GM20000 (cell line): ENCODE measurements at places on chromosomes 7 and 10.

- no peak for DNase-seq
Observed at GRCh38 chr10:97673736-97674525, 13.1 kb downstream of the AVPI1 start.

- DNase-seq: no peak
Observed at GRCh38 chr10:29559996-29560395, 74.8 kb downstream of the SVIL start.

DNA sequence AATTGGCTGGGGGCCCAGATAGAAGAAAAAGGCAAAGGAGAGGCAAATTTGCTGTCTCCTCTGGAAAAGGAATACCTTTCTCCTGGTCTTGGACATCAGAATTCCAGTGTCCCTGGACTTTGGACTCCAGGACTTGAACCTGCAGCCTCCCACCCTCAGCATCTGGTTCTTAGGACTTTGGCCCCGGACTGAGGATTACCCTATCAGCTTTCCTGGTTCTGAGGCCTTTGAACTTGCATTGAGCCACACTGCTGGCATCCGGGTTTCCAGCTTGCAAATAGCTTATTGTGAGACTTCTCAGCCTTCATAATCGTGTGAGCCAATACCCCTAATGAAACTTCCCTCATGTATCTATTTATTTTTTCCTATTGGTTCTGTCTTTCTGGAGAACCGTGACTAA lies 68.3 kb downstream of the DNAH11 start:
- DNase-seq: no peak

- DNase-seq: no peak
Observed at GRCh38 chr7:69775231-69775771, 177.0 kb downstream of the AUTS2 start.

DNA sequence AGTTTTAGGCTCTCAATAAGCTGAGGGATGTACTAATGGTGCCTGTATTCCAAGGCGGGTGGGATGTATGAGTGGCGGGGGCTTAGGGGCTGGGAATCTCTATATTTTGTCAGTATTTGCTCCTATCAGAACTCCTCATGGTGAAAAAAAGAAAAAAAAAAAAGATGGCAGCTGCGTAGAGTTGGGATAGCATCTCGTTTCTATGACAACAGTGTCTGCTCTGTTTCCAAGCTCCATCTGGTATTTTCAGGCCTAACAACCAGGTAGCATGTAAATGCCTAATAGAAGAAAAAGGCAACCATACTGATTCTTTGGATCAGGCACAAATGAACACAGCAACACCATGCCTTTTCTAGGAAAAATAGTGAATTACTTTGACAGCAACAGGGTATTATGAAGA lies 11.7 kb upstream of the CCDC172 start:
- DNase-seq: no peak

DNA sequence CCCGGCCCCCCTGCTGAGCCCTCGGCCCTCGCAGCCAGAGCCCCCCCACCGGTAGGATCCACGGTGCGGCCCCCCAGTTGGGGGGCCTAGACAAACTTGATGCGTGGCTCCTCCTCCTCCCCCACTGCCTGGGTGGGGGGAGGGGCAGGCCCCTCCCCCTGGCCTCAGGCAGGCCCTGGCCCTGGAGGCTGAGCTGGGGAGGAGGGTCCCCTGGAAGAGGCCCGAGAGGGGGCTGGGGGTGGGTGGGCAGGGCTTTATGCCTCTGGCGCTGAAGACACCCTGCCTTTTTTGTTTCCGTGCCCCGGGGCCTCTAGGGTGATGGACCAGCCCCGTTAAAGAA lies 3.7 kb downstream of the VPS37D start:
- DNase-seq: no peak

GRCh38 chr10:111203615-111204014 lies 126.8 kb downstream of the ADRA2A start:
- DNase-seq: no peak

GRCh38 chr10:88386821-88387773 lies 196.0 kb downstream of the RNLS start:
- peak; percentile 58 for DNase-seq

DNA sequence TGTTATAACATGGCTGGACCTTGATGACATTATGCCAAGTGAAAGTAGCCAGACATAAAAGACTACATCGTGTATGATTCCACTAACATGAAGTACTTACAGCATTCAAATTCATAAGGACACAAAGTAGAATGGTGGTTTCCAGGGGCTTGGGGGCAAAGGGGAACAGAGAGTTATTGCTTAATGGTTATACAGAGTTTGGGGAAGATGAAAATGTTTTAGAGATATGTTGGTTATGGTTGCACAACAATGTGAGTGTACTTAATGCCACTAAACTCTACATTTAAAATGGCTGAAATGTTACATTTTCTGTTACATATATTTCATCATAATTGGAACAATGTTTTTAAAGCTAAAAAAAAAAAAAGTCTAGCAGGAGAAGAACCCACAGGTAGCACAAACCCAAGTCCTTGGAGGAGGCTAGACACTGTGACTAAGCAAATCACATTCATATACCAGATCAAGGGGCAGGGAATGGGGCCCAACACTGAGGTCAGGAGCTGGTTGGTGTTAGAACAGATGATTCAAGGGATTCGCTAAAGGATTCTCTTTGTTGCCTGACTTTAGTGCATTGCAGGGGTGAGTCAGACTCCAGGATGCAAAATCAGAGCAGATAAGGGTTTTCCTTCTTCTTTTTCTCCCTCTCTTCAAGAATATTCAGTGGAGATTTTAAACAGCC lies 25.1 kb upstream of the AOAH start:
- no peak for DNase-seq

DNA sequence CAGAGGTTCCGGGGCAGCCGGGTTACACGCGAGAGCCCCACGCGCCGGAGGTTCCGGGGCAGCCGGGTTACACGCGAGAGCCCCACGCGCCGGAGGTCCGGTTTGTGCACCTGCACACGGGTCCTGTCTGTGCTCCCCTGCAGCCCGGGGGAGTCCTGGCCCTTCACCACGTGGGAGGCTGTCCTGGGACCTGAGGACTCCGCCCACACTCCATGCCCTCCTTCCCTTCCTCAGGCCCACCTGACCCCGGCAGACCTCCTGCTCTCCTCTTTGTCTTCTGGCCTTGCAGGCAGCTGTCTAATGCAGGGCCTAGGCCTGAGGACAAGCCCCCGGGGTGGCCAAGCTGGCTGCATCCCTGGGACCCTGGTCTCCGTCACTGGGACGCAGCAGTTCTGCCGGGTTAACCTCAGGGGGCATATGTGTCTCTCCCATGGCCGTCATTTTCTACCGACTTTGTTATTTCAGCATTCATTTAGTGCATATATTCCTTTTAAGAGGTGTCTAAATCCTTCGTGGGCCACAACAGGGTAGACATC lies 374.6 kb downstream of the DNAJB6 start:
- no peak for DNase-seq

DNA sequence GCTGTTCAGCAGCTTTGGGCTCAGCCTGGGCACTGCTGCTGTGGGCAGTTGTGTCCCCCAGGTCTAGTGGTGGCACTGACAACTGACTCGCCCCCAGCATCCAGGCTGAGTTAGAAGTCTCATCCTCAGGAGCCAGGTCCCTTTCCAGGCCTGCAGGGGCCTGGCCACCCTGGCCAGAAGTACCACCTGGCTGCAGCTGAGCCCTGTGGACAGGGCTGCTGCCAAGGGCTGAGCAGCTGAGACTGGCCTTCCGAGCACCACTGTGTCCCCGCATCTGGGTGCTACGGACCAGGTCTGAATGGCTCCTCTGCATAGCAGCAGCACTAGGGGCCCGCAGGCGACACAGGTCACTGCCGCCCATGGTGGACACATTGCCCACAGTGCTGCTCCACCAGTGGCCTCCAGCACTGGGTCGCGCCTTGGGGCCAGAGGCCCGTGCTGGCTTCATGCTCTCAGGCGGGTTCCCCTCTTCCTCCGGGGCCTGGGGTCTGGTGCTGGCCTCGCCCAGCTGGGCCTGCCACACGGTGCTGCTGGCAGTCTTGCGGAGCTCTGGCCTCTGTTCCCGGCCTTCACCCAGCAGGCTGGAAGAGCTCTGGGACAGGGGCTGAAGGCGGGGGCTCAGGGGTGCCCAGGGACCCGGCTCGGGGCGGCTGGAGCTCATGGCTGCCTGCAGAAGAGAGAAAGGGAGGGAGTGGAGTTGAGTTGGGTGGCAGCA lies 6.2 kb downstream of the GPRIN2 start:
- no peak for DNase-seq

DNA sequence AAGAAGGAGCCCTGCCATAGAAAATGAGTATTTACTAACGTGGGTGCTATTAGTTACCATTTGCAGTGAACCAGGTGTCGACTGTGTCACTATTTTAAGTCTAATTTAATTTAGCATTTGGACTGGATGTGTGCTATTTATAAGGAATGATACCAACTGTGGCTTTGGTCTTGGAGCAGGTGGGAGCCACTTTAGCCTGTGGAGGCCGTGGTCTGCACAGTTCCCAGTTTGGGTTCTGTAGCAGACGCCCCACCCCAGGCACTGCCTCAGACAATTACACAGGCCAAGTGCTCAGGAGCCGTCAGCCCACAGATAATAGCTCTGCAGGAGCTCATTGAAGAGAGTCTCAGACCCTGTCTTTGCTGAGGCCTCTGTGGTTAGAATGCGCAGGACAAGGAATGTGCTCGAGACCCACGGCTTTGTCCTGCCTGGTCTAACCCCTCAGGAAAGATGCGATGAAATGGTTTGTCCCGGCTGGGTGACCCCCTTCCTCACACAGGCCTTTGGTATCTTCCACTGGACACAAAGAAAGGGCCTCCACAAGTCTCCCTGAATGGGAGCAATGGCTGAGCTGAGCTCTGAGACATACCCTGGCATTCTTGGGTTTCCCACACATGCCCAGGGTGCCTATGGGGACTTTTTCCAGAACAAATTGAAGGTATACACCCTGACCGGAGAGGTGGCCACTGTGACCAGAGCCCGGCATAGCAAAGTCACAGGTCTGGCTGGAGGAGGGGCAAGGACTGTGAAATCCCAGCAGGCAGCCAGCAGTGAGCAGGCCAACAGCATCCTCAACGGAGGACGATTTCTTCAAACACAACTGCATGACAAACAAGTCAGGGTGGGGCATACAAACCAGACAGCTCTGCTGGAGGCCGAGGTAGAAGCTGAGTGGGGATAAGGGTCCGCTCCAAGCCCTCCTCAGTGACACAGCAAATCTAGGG lies 251.2 kb downstream of the ARHGAP12 start:
- DNase-seq: no peak

GRCh38 chr7:55099821-55100543 lies 81.2 kb downstream of the EGFR start:
- DNase-seq: no peak

GRCh38 chr10:75236178-75236825 lies 545 bp upstream of the COMTD1 start:
- DNase-seq: no peak

- DNase-seq: no peak
Observed at GRCh38 chr10:132785723-132786475, at the start of gene NKX6-2. Gene NKX6-2, minus strand, starts transcription at chr10:132786147. Its CDS starts 199 bp downstream, at chr10:132785948.

GRCh38 chr10:75860009-75860408 lies 428.6 kb downstream of the LRMDA start:
- no peak for DNase-seq

GRCh38 chr7:36670585-36671431 lies 53.5 kb downstream of the AOAH start:
- DNase-seq: peak; percentile 65

DNA sequence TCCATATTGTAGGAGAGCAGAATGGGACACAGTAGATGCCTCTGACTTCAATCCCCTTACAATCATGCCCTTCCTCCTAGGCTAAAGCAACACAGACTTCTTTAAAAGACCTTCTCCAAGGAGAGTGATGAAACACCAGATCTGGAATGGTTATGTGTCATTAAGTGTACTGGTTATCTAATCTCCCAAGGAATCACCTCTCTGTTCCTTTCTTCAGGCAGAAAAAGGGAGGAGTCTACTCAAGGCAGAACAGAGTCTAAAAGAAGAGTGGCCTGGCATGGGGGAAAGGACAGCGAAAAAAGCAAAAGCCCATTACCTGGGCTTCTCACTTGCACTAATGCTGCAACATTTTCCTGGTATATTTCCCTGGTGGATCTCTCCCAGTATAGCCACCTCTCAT lies 2.9 kb downstream of the ELMO1 start:
- DNase-seq: no peak

DNA sequence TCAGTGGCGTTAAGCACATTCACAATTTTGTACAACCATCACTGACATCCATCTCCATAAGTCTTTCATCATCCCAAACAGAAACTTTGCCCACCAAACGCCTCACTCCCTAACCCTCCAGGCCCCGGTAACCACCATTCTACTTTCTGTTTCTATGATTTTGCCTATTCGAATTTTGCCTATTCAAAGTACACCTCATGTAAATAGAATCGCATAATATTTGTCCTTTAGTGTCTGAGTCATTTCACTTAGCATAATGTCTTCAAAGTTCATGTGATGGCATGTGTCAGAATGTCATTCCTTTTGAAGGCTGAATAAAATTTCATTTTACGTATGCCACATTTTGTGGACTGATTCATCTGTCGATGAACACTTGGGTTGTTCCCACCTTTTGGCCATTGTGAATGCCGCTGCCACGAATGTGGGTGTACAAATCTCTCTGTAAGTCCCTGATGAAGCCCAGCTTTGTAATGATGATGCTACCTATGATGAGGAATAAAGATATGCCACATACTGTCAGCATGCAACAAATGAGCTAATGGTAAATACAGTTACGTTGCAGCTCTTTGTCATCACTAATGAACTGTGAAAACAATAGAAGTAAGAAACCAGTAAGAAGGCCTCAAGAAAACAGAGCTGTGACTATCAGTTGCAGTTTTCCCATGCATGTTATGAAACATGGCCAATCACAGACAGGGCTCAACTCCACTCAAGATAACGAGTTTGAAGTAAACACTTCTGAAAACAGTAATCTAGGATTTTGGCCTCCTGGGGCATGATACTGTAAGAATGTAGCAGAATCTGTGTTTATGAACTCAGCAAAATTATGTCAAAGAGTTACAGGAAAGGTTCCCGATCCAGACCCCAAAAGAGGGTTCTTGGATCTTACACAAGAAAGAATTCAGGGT lies 120.0 kb downstream of the ADAM12 start:
- no peak for DNase-seq

DNA sequence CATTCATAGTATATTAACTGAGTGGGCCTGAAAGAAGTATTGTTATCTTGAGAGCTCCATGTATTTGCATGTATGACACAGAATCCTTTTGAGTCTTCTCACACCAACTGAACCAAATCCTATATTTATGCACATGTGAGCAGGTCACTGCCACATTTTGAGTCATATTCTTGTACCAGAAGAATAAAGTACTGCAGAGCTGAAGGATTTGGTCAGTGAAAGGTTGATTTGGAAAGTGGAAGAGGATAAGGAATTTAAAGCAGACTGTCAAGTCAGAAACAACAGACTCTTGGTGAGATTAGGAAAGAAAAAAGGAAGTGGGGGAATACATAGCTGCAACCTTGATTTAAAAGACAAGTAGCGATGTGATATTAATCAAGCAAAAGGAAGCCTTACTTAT lies 121.8 kb downstream of the ARID5B start:
- no peak for DNase-seq

GRCh38 chr7:74494076-74494548 lies 40.4 kb downstream of the GTF2IRD1 start:
- DNase-seq: no peak

GRCh38 chr10:22803261-22803885 lies 89.0 kb upstream of the PIP4K2A start:
- DNase-seq: no peak
